Gastroesophageal sphincter (tissue), 4 donors: ENCODE measurements at places on chromosomes 6 and 20. TPM values are rescaled to one million over a fixed set of nuclear protein-coding genes. Genes with fewer than 3 reads are reported as not detected.

DNA sequence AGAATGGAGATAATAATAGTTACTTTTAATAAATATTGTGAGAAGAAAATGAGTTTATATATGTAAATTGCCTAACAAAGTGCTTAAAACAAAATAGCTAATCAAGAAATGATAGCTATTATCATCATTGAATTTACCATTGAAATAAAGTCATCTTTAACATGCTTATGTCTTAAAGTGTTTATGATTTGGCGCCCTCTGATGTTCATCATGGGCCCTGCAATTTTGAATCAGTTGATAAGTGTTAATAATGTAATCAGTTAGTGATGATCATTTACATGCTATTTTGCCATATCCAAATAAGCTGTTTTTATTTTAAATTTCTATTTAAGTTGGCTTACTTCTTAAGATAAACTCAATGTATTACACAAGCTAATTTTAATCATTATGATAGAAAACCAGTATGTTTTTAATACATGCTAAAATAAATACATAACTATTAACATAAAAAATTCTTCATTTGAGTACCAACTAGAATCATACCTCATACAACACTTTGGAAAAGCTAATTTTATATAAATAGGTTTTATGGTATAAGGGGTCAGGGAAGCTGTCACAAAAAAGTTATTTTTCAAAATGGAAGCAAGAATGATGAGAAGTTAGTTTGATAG, 39.2 kb upstream of the TPD52L1 start:
- no peak for ATAC-seq

GRCh38 chr6:159961528-159961927, 7.4 kb upstream of the IGF2R start:
- no peak for ATAC-seq

DNA sequence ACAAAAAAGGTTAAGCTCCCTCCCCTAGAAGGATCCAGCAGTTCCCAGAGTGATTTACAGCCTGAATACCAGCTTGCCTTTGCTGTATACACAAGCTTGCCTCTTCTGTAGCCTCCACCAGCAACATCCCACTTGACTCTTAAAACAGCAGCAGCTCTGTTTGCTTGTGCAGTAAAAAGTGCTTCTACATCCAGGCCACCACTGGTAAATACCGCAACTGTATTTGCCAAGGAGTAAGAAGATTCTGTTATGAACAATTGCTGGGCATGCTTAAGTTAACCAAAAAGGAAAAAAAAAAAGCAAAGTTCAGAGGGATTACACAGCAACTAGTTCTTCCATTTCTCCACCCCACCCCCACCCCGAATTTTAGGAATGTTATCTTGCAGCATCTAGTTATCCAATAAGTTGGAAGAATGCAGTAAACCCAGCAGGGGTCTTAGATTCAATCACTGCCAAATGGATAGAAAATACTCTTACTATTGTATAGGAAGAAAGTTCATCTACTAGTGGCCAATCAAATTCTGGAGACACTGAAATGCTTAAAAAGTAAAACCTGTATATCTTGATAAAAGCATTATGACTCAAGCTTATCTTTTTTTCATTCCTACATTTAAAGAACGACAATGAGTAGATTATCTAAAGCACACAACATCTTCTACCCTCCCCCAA, 4.8 kb downstream of the SALL4 start:
- no peak for ATAC-seq

- ATAC-seq, result no peak
Measured at GRCh38 chr6:139306291-139306981, 14.6 kb upstream of the TXLNB start.

- ATAC-seq, result peak; percentile 71
Measured at GRCh38 chr6:45421709-45422502, 44.2 kb upstream of the SUPT3H start.

DNA sequence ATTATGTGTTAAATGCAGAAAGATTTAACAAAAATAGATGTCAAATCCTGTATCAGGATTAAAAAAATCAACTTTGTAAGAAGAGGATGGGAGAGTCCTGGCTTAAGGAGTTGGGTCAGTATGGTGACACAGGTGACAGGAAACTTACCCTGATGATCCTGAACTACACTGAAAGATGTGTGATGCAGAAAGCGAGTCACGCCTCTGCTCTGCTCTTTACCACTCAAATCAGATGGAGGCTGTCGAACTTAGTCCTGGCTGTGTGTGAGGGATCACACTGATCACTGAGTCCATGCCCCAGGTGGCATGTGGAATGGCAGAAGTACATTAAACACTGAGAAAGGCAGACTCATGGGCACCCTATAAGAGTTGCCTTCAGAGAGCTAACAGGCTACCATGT, 92.9 kb downstream of the GJA10 start:
- no peak for ATAC-seq

GRCh38 chr6:7725412-7725811, 487 bp upstream of the BMP6 start:
- no peak for ATAC-seq

GRCh38 chr20:25249198-25249931, 1.5 kb downstream of the PYGB start:
- ATAC-seq, result no peak

DNA sequence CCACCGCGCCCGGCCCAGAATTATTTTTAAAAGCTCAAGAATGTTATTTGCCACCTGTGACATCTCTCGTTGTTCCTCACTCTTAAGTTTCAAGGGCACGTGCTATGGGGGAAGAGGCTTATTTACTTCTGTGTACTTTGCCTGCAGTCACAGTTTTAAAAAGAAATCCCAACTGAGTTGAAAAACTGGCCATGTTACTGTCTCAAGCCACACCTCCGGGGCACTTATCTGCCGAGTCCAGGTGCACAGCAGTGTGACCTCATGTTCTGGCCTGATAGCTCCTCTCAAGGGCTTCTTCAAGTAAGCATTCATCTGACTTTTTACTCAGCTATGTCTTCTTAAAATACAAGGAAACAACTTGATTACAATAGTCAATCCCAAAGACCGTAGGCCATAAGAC, 34.5 kb downstream of the SHLD1 start:
- ATAC-seq, result no peak

The DEFB124 gene
- not detected for total RNA-seq

The WTAP gene
- 52.1 TPM for total RNA-seq

The SAPCD1 gene
- 0.93 TPM for total RNA-seq

The CENPW gene
- 14.3 TPM for total RNA-seq
